Muscle of back (tissue), 13 donors: ENCODE measurements at places on chromosomes 2 and 18.

GRCh38 chr2:85327160-85327821 lies 498 bp downstream of the TGOLN2 start:
- peak; percentile 84 for DNase-seq

DNA sequence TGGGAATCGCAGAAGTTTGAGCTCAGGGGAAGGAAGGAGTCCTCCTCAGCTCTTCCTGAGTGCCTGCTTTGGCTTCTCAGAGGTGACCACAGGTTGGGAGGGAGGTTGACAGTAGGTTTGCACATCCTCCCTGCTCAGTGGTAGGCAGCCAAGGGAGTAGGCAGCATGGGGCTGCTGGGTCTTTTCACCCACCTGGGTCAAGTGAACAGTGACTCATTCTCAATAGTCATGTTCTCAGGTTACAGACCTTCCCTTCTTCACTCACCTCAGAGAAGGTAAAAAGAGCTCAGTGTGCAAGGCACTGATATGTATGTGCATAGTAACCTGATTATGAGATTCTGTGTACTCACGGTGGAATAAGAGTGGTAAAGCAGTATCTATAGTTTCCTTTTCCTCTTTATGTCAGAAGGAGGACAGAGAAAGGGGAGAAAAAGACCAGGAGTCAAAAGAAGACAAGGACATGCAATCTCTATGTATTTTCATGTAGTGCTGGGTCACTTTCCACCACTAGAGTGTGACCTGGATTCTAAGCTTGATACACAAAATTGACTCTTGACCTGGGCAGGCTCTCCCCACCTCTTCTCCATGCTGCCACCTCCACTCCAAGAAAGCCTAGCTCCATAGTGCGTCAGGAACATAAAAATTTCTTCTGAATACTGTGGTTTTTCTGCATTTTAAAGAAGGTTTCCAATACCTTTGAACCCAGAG lies 36.5 kb upstream of the ASNSD1 start:
- no peak for DNase-seq

DNA sequence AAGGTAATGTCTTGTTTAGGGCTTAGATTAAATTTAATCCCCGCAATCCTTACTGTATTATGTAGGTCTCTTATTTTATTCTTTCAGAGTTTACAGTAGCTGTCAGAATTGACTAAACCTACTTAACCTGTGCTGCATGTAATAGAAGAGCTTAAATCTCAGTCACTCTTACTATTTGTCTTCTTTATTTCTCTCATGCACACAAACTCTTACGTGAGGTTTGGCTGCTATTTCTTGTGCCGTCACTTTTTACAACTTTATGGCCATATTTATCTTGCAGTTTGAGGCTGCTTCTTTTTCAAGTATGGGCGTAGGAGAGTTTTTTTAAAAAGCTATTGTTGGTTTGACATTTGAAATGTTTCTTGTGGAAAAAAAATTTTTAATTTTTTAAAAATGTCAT lies 12.0 kb downstream of the DNAJC10 start:
- no peak for DNase-seq

DNA sequence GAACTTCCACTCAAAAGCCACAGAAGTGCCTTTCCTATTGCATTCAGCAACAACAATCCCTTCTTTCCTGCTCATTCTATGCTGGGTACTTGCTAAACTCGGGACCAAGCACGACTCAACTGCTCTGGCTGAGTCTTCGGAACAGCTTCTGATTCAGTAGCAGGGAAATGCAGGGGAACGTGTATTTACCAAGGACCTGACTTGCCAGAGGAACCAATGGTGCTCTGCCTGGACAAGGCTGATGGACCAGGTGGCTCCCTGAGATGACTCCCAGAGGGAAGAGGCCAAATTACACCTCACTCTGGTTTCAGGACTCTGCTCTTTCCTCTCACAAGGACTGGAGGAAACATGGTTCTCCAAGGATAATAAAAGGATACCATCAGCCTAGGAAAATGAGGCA lies 12.2 kb downstream of the CXCR2 start:
- no peak for DNase-seq

DNA sequence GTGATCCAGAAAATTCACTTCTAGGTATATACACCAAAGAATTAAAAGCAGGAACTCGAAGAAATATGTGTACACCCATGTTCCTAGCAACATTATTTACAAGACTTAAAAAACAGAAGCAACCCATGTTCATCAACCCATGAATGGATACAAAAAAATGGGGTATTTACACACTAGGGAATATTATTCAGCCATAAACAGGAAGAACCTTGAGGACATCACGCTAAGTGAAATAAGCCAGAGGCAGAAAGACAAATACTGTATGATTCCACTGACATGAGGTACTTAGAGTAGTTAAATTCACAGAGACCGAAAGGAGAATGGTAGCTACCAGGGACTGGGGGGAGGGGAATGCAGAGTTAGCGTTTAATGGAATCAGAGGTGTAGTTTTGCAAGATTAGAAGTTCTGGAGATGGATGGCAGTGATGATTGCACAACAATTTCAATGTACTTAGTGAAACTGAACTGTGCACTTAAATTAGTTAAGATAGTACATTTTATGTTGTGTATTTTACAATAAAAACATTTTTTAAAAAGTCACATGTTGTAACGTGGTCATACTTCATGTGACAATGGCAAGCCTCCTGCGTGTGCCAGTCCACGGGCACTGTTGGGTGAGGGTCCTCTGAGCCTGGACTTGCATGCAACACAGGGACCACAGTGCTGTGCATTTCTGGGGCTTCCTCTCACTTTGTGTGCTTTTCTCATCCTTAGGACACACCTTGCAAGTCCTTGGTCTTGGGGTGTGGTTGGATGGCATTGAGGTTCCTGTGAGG lies 206.1 kb upstream of the HDAC4 start:
- DNase-seq = no peak

DNA sequence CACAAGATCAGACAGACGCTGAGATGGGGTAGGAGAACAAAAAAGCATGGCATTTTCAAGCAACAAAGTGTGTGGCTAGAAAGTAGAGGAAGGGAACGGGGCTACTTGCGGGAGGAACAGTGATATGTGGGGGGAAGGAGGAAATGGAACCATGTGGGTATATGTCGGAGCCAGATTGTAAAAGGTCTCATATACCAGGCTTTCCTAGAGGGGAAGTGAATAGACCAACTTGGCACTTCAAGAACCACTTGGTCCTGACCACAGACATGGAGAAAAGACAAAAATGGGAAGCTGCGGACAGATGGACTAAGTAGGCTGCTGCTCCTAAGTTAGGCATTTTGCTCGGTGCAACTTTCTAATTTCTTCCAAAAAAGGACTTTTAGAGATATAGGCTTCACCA lies 196.0 kb downstream of the DCC start:
- no peak for DNase-seq

GRCh38 chr2:123513351-123513750 lies 511.7 kb upstream of the CNTNAP5 start:
- no peak for DNase-seq

GRCh38 chr2:73931531-73932500 lies 5.1 kb downstream of the DGUOK start:
- no peak for DNase-seq

- DNase-seq = no peak
These were observed 700.0 kb upstream of the SOX11 start for GRCh38 chr2:4992226-4992625.

- DNase-seq = no peak
These were observed 53.9 kb downstream of the RTTN start for GRCh38 chr18:70151614-70152013.

DNA sequence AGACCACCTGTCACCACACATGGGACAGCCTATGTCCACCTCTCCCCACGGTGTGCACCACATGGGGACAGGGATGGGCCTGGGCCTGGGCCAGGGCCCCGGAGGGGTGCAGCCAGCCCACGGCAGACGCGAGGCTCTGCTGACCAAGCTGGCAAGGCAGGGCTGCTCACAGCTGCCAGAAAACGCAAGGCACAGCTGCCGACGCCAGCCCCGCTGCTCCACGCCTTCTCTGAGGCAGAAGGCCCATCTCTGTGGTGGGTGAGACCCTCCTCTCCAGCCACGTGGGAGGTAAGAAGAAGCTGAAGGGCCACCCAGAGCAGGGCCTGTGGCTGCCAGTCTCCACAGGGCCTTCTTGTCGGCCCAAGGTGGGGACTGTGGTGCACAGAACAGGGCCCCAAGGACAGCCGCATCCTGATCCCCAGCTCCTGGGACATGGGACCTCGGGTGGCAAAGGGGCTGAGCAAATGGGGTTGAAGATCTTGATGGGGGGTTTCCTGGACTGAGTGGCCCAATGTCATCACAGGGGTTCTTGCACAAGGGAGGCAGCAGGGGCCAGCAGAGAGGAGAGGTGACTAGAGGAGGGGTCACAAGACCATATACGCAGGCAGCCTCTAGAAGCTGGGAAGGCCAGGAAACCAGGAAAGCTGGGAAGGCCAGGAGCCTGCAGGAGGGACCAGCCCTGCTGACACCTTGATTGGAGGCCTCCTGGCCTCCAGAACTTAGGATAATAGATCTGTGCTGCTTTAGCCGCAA lies 72.3 kb downstream of the NDUFA10 start:
- no peak for DNase-seq

DNA sequence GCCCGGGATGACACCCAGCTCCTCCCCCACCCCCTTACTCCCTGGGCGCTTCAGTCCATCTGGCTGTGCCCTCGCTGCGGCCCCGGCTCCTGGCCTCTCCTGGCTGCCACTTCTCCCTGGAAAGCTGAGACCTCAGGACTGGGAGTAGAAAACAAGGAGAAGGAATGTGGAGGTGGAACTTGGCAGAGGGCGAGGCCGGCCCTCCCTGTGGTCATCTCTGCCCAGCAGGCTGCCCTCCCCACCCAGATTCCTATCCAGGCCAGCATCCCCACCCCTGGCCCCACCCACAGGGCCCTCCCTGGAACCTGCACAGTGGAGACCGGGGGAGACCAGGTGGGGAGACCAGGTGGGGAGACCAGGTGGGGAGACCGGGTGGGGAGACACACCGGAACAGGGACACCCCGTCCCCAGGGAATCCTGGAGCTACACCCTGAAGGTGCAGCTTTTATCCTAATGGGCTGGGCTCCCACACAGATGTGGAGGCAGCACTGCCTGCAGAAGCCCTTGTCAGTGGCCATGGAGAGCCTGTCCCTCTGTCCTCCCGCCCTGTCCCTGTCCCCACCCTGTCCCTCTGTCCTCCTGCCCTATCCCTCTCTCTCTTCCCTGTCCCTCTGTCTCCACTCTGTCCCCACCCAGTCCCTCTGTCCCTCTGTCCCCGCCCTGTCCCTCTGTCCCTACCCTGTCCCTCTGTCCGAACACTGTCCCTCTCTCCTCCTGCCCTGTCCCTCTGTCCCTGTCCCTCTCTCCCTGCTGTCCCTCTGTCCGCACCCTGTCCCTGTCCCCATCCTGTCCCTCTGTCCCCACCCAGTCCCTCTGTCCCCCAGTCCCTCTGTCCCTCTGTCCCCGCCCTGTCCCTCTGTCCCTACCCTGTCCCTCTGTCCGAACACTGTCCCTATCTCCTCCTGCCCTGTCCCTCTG lies 157.1 kb downstream of the PXDN start:
- no peak for DNase-seq

GRCh38 chr18:23969664-23970063 lies 44.9 kb upstream of the TTC39C start:
- DNase-seq = no peak

DNA sequence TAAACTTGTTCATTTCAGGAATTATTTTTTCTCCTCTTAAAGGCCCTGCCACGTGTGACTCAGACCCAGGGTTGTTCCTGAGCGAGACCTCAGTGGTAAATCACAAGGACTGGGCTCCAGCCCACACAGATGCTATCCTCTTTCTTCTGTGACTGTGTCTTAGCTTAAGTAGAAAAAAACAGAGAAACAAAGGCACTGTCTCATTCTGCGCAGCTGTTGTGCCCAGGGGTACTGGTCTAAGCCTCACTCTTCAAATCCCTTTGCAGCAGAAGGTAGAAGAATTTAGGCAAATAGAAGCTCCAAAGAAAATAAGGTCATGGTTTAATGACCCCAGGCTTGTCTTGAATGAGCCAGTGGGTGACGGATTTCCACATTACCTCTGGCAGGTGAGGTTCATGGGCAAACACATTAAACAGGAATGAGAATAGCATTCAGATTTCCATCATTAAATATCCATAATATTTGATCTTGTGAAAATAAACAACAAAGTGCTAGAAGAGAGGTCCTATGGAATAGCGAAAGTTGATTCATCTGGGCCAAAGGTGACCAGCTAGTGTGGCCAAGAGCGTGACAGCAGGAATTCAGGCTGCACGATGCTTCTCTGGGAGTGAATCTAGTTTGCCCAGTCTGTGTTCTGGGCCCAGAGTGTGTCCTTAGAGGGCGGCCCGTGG lies 63.3 kb downstream of the LIPG start:
- no peak for DNase-seq

DNA sequence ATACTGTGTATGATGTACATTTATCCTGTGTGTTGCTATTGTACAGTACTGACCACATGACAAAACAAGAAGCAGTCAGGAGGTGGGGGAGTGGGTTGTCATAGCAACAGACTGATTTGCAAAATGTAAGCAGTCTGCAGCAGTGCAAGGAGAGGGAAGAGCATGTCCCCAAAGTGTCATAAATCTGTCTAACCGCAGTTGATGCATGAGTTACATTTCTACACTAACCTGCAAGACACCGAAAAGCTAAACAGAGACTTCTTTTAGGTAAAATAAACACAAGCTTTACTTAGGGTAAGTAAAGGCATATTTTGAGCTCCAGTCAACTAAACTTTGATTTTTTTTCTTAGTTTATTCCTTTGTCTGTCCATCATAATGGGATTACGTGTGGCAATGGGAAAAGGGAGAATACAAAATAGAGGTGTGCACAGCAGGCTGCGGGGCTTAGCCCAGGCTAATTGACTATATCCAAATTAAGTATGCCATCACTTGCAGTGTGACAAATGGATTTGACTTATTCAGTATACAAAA lies 134.5 kb downstream of the MEIS1 start:
- DNase-seq = no peak

DNA sequence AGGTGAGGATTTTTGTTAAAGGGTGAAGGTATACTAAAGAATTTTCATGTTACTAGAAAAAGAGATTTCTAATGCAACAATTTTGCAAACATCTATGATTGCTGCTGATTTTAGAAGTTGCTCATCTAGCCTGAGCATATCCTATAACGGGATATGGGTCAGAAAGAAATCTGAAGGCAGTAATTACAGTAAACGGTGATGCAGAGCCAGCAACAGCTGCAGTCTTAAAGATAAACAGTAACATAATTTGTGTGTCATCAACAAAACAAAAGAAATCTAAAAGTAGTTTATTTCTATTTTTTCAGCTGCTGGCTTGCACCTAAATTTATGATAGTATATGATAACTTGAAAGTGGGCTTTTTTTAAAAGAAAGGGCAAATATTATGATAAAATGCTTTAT lies 215.7 kb downstream of the SLC4A10 start:
- peak; percentile 2 for DNase-seq

- DNase-seq = no peak
These were observed 59.7 kb downstream of the CYP1B1 start for GRCh38 chr2:38016219-38016618.

- peak; percentile 62 for DNase-seq
These were observed 61.5 kb upstream of the KLF7 start for GRCh38 chr2:207227062-207227748.

- no peak for DNase-seq
These were observed 1544.4 kb downstream of the LRP1B start for GRCh38 chr2:140586379-140586778.

DNA sequence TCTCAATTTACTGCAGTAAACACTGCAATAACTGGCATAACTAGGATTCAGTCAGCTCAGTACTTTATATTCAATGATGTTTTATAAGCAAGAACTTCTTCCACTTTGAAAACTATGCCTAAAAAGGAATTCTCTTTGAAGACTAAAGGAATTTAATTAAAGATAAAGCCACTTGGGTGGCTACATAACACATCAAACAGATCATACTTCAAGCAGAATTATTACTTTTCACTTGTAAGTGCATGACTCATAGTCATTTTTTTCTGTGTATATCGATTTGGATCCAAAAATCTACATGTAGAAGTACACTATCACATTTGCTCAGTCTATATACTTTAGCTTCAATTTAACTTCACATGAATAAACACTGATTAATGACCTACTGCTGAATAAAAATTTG lies 4.0 kb downstream of the KANSL1L start:
- DNase-seq = no peak
